Endothelial cell (in vitro differentiated cells): ENCODE measurements at places on chromosomes 6 and 20. TPM values are rescaled to one million over a fixed set of nuclear protein-coding genes. Genes with fewer than 3 reads are reported as not detected.

OLIG3 gene
- total RNA-seq, result not detected

C6orf163 gene
- 4.0 TPM for total RNA-seq

NELFCD gene
- total RNA-seq, result 68.7 TPM

SNAP91 gene
- total RNA-seq, result 1.5 TPM

- no peaks in the 10 kb centered on the region for H3K36me3 ChIP-seq
- H3K27ac ChIP-seq, result no peak overlapping the region
- H3K27me3 ChIP-seq, result no peaks in the 10 kb centered on the region
- H3K4me1 ChIP-seq, result no peaks in the 10 kb centered on the region
- no peak for DNase-seq
Observed at GRCh38 chr6:54050750-54051149, 60.5 kb upstream of the MLIP start.

DNA sequence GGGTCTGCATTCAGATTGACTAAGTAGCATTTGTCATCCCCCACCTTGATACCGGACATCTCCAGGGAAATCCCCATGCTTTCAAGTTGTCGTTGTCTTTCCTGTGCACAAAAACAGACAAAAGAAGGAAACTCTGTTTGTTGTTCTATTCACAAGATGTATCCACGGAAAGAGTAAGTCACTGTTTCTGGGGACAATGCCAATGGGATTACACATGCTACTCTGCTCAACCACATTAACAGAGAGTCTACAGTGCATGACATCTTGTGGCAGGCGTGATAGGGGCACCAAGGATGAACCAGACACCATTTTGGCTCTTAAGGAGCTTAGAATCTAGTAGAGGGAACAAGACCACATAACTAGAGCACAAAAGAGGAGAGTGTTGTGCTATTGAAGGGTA, 124.4 kb upstream of the NUP153 start:
- H3K27ac ChIP-seq, result peak overlapping the region; percentile 100
- H3K4me1 ChIP-seq, result peaks cover 51% of the 10 kb centered on the region
- DNase-seq, result peak; percentile 30
- peaks cover 78% of the 10 kb centered on the region for H3K36me3 ChIP-seq

DNA sequence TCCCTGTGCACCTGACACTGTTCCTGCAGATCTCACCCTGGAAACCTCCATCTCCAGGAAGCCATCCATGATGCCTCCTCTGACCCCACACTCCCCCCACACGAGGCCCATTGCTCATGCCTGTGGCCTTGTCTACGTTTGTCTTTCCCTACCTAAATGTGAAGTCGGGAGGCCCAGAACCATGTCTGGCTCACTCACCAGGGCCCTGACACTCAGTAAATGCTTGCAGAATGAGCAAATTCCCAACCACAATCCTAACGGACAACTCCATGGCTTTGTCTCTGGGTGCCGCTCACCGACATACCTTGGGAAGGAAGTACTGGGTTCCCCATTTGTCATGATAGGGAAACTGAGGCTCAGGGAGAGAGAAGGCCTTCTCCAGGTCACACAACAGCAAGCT, 7.3 kb downstream of the PEDS1 start:
- H3K27me3 ChIP-seq, result no peaks in the 10 kb centered on the region
- DNase-seq, result no peak
- peak overlapping the region; percentile 90 for H3K27ac ChIP-seq
- H3K4me3 ChIP-seq, result peak overlapping the region; percentile 40

- peaks cover 5% of the 10 kb centered on the region for H3K36me3 ChIP-seq
- DNase-seq, result no peak
- H3K4me1 ChIP-seq, result peaks cover 10% of the 10 kb centered on the region
- H3K27ac ChIP-seq, result no peak overlapping the region
- H3K27me3 ChIP-seq, result no peaks in the 10 kb centered on the region
Observed at GRCh38 chr6:125955973-125956372, 597 bp upstream of the HINT3 start.

DNA sequence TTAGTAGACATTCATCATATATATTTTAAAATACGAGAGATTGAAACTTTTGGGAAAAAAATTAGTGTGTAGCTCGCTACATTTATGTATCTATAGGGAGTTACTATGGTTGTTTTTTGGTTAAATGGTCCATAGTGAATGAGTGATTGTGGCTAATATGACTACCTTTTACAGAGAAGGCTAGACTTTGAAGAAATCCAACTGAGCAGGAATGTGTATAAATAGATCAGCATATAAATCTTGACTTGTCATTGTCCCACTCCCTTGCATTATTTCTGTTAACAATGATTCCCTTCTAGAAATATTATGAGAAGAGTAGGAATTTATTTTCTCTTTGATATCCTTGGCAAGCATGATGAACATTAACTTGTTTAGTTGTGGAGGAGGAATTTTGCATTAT, 737.8 kb upstream of the MAP3K7 start:
- DNase-seq, result no peak
- no peaks in the 10 kb centered on the region for H3K36me3 ChIP-seq
- H3K4me1 ChIP-seq, result no peaks in the 10 kb centered on the region
- no peak overlapping the region for H3K4me3 ChIP-seq
- H3K27me3 ChIP-seq, result no peaks in the 10 kb centered on the region

DNA sequence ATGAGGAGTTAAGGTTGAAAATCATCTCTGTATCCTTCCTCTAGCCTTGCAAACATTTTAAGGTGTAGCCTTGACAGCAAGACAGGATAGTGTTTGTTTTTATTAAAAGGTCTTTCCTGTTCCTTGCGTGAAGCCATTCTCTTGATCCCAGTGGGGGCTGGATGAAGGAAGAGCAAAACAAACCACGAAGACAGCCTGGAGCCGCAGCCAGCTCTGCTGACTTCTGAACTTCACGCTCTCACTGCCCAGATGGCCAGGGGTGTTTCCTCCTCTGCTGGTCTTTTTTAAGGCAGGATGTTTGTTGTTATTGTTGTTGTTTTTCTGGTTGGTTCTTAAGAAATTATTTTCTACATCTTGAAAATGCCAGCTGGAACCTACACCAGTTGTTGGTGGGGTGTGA, 156.4 kb downstream of the MTHFD1L start:
- H3K27me3 ChIP-seq, result no peaks in the 10 kb centered on the region
- no peak overlapping the region for H3K4me3 ChIP-seq
- DNase-seq, result peak; percentile 17
- peak overlapping the region; percentile 94 for H3K27ac ChIP-seq

DNA sequence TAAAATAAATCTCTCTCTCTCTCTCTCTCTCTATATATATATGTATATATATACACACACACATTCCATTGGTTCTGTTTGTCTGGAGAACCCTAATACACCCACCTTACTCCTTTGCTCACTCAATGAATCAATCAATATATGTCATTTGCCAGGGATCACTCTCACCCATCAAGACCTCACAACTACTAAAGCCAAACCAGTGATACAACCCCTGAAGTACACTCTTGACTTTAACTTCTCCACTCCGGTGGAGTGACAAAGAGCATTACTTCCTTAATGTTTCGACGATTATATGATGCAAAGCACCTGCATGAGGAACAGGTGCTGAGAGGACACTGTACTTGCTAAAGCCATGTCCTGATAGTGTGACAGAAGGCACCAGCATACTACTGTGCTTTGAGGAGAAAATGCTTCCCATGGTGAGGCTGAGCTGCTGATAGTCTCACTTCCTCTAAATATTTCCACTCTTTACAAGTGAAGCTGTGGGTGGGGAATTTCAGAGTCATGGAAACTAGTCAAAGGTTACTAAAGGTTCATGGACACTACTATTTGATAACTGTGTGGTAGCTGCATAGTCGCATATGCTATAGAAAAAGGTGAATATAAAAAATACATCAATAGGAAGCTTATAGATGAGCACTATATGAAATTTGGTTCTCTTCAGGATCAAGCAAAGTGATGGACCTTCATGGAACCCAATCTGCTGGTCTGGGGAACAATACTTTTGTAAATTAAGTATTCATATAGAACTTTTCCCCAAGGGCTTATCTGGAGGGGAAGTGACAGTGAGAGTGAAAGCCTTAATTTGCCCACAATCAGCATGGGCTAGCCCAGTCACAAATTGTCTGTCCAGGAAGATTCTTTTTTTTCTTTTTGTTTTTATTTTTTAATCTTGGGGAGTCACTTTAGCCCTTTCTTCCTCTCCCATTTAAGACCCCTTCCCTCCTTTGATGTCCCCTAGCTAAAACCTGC, 141.9 kb upstream of the NEDD9 start:
- no peaks in the 10 kb centered on the region for H3K36me3 ChIP-seq
- no peak overlapping the region for H3K27ac ChIP-seq
- H3K27me3 ChIP-seq, result peaks cover 2% of the 10 kb centered on the region

GRCh38 chr6:110635096-110635495, 158.7 kb upstream of the SLC22A16 start:
- peaks cover 2% of the 10 kb centered on the region for H3K27me3 ChIP-seq
- H3K27ac ChIP-seq, result no peak overlapping the region
- no peak overlapping the region for H3K4me3 ChIP-seq
- H3K4me1 ChIP-seq, result peaks cover 9% of the 10 kb centered on the region
- H3K36me3 ChIP-seq, result peaks cover 5% of the 10 kb centered on the region
- DNase-seq, result no peak

DNA sequence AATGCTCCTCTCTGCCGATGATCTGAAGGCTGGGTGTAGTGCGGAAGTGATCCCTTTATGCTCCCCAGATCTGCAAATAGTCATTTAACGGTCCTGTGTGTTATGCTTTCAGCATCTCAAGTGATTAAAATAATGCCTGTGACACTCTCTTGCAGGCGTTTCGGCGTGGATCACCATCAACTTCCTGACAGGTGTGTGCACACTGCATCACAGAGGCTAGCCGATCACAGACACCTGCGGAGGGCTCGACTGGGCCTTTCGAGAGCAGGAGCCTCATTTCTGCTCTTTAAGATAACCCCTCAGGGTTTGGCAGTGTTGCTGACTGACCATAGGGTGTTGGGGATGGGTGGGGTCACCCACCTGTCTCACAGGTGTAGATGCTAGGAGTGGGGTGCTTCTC, 20.0 kb downstream of the ENTPD6 start:
- H3K4me1 ChIP-seq, result no peaks in the 10 kb centered on the region
- H3K27ac ChIP-seq, result no peak overlapping the region
- DNase-seq, result no peak
- no peak overlapping the region for H3K4me3 ChIP-seq

DNA sequence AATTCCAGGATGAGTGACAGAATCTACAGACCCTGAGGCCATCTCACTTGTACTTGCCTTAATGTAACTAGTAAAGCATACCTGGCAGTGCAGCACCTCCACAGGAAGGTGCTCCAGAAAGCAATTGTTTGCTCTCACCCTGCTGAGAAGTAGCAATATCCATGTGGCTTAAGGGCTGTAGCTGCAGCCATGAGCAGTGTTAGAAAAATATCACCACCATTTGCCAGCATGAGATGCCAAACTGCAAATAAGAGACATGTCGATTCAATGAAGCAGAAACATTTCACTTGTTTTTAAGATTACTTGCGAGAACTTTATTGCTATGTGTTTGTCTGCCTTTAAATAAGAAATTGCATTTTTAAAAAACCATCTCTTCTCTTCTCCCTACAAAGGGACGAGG, 151.5 kb downstream of the PRL start:
- DNase-seq, result no peak
- H3K4me1 ChIP-seq, result peaks cover 65% of the 10 kb centered on the region
- peaks cover 3% of the 10 kb centered on the region for H3K36me3 ChIP-seq

DNA sequence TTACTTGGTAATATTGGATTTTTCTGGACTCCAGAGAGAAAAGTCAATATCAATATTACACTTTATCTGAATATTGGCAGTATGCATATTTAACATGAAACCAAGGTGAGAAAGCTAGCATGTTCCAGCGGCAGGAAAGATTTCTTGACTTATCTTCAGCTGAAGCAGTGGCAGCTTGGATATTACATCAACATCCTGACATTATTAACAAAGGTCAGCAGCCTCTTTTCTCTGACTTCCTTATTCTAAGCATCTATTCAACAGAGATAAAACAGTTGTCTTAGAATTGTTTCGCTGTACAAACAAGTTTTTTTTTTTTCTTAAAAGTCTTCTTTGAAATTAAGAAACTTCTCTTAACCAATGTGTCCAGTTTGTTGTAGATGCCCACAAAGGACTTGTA, 11.8 kb downstream of the DCBLD1 start:
- no peak overlapping the region for H3K4me3 ChIP-seq
- H3K36me3 ChIP-seq, result peaks cover 7% of the 10 kb centered on the region
- DNase-seq, result no peak
- H3K27me3 ChIP-seq, result peaks cover 5% of the 10 kb centered on the region

DNA sequence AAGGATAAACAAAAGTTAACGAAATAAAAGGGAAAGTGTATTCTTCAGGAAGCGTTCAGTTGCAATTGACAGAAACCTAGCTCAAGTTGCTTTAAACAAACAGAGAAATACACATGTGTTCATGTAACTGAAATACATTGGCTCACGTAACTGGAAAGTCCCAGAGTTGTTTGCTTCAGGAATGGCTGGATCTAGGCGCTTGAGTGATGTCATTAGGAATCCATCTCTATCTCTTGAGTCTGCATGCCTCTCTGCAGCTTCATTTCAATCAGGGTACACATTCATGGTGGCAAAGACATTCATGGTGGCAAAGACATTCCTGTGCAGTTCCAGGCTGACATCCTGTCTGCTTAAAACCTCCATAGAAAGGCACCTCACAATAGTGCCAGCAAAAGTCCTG, 45.4 kb upstream of the EYA2 start:
- H3K4me3 ChIP-seq, result no peak overlapping the region
- H3K36me3 ChIP-seq, result no peaks in the 10 kb centered on the region
- no peaks in the 10 kb centered on the region for H3K27me3 ChIP-seq
- H3K4me1 ChIP-seq, result no peaks in the 10 kb centered on the region
- no peak for DNase-seq

GRCh38 chr6:25193460-25194171, 85.6 kb upstream of the CARMIL1 start:
- no peaks in the 10 kb centered on the region for H3K27me3 ChIP-seq
- H3K4me1 ChIP-seq, result no peaks in the 10 kb centered on the region
- H3K27ac ChIP-seq, result no peak overlapping the region
- no peak for DNase-seq
- H3K4me3 ChIP-seq, result no peak overlapping the region
- no peaks in the 10 kb centered on the region for H3K36me3 ChIP-seq

DNA sequence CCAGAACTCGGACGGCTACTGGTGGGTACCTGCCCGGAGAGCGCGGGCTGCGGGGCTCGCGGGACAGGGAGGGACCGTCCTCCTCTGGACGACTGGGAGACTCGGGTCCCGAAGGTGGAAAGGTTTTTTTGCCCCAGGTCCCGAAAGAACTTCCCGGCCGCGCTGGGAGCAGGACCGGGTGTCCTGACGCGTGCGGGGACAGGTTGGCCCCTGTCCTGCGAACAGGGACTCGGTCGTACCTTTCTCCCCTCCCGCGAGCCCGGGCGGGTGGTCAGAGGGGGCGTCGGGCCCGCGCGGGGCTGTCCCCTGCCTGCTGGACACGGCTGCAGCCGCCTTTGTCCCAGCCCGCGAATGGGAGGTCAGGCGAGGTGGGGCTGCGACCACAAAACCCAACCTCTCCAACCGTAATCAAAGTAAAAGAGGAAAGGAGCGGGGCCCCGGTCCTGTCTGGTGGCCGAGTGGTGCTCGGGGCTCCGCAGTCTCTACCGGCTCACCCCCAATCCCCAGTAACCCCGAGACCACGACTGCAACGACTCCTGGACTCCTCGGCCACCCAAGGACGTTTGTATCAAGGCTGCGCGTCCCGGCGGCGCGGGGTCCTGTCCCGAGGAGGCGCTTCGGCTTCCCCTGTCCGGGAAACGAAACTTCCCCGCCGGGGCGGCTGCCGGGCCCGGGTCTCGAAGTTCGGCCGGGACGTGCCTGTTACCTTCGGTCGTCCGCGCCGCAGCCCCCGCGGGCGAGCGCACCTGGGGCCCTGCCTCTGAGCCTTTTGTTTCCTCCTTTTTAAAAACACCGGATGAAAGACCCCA, 798 bp downstream of the DSP start:
- H3K36me3 ChIP-seq, result peaks cover 5% of the 10 kb centered on the region
- peak overlapping the region; percentile 98 for H3K4me3 ChIP-seq
- H3K4me1 ChIP-seq, result peaks cover 36% of the 10 kb centered on the region
- peak; percentile 64 for DNase-seq
- peaks cover 28% of the 10 kb centered on the region for H3K27me3 ChIP-seq
- H3K27ac ChIP-seq, result peak overlapping the region; percentile 96

- no peak overlapping the region for H3K27ac ChIP-seq
- H3K4me3 ChIP-seq, result no peak overlapping the region
- peaks cover 17% of the 10 kb centered on the region for H3K4me1 ChIP-seq
- H3K36me3 ChIP-seq, result no peaks in the 10 kb centered on the region
Observed at GRCh38 chr6:20274137-20274536, 61.9 kb upstream of the MBOAT1 start.
